Vagina (tissue), 2 donors: ENCODE measurements at places on chromosomes 1 and 21. TPM values are rescaled to one million over a fixed set of nuclear protein-coding genes. Genes with fewer than 3 reads are reported as not detected.

DNA sequence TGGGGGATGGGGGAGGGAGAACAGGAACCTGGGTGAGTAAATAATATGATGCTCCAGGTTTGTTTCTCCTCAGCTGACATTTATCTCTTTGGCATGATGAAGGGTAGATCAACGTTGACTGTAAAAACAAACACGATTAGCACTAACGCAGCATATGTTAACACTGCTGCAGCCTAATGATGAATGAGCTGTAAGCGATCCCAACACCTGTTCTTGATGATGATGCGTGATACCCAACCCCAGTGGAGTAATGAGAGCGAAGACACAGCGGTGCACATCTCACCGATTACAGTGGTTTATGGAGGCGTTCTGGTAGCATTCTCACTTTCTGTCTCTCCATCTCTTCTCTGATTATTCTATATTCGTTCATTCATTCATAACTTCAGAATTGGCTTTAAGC is 640.4 kb downstream of the USP25 start:
- DNase-seq, result no peak

DNA sequence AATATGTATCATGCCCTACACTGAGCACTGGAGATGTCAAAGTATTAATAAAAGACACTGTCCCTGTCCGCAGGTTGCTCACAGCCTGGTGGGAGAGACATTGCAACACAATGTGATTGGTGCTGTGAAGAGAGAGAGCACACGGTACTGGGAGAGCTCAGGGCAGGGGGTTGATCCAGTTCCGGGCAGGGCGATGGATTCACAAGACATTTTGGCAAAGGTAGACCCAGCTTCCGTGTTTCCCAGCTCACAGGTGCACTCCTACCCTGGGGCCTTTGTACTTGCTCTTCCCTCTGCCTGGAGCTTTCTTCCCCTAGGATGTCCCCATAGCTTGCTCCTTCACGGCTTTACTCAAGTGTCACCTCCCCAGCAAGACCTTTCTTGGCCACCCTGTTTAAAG is 1.4 kb downstream of the PLA2G5 start:
- DNase-seq, result no peak

The S100A7A gene
- total RNA-seq, result not detected

The VAV3 gene
- total RNA-seq, result 67.5 TPM

The EXOSC10 gene
- 62.6 TPM for total RNA-seq

The SLC6A9 gene
- 24.3 TPM for total RNA-seq
